ENCODE measurements at places on chromosomes 11 and 22. TPM values are rescaled to one million over a fixed set of nuclear protein-coding genes. Genes with fewer than 3 reads are reported as not detected.

HTR3B gene
- total RNA-seq: not detected

ATG16L2 gene
- 9.0 TPM for total RNA-seq

OR6A2 gene
- total RNA-seq: not detected

OR8D1 gene
- total RNA-seq: not detected

GUCY1A2 gene
- 0.16 TPM for total RNA-seq

TRIM49 gene
- total RNA-seq: not detected

RNF141 gene
- total RNA-seq: 13.2 TPM

PKDREJ gene
- total RNA-seq: not detected

RASGRP2 gene
- total RNA-seq: not detected

APOL1 gene
- total RNA-seq: 4.1 TPM
